ENCODE measurements at places on chromosomes 2 and 18.

- DNase-seq, result no peak
Observed at GRCh38 chr2:26487192-26487591, 9.3 kb upstream of the OTOF start.

- DNase-seq, result no peak
Observed at GRCh38 chr2:142599504-142599903, 278.0 kb upstream of the KYNU start.

DNA sequence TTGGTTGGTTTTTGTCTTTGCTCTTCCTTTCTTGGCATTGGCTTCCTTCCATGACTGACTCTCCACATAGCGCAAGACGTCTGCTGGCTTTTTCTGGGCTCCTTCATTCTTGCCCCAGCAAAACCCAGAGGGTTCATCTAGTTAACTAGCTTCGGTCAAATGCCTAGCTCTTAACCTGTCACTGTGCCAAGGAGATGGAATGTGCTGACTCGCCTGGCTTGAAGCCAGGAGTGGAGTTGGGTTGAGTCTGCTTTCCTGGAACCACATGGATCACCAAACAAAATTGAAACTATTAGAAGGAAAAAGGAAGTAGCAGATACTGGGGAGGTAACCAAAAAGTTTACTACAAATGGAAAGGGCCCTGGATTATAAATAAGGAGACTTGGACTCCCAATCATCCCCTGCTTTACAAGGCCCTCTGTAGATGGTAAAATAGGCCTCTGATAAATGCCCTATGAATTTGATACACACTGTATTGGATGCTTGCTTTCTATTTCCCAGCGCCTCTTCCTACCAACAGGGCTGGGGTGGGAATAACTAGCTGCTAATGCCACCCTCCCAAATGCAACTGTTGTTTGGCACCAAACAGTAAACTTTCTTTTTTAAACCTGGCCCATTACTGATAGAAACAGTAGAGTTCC, 11.3 kb downstream of the MALT1 start:
- no peak for DNase-seq

GRCh38 chr18:10230072-10230471, 224.4 kb upstream of the APCDD1 start:
- DNase-seq, result no peak

- no peak for DNase-seq
Observed at GRCh38 chr2:102422910-102423309, at the start of gene IL18RAP. Gene IL18RAP, plus strand, starts transcription at chr2:102423160. Its CDS starts 118 bp downstream, at chr2:102423278.

GRCh38 chr2:113888641-113889470, 1.0 kb upstream of the ACTR3 start:
- no peak for DNase-seq

DNA sequence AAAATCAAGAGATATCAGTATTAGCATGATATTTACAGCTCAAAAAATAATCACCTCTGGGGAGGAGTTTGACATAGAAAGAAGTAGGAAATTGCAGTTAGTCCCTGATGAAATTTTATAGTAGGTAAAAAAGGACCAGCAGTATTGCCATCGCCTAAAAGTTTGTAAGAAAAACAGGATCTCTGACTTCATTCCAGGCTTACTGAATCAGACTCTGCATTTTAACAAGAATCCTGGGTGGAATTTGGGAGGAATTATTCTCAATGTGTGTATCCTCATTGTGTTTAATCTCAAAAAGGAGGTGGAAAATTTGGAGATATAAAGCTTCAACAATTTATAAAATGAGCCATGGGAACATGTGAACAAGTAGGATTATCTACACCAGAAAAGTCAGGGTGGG, 31.2 kb upstream of the STAT1 start:
- no peak for DNase-seq

DNA sequence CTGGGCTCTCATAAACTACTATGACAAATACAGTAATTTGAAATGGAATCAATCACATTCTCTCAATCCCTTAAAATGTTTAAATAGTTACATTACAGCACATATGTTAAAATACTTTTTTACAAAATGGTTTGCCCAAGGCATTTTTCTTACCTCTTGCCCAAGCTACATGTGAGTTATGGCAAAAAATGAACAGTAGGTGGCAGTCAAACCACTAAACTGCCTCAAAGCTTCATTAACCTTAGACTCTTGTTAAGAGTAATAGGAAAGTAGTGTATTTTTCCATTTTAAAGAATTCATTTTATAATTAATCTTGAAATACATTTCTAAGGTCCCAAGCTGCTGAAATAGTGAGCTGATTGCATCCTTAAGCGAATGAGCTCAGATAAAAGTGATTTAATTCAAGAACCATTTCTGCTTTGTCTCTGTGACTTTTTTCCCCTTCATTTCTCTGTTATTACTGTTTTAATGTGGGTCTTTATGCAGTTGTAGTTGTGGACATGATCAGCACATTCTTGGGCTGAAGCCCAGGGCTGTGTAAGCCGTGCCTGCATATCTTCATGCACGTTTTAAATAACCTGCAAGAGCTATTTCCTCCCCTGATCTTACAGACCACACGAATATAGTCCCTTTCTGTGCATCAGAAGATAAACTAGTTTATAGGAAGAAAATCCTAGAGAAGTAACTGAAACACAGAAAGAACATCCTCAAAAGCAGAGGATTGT, 311.8 kb downstream of the LNPK start:
- peak; percentile 58 for DNase-seq

GRCh38 chr18:10482985-10483949, 28.8 kb downstream of the APCDD1 start:
- no peak for DNase-seq

GRCh38 chr2:69588403-69588802, 55.1 kb downstream of the AAK1 start:
- no peak for DNase-seq

DNA sequence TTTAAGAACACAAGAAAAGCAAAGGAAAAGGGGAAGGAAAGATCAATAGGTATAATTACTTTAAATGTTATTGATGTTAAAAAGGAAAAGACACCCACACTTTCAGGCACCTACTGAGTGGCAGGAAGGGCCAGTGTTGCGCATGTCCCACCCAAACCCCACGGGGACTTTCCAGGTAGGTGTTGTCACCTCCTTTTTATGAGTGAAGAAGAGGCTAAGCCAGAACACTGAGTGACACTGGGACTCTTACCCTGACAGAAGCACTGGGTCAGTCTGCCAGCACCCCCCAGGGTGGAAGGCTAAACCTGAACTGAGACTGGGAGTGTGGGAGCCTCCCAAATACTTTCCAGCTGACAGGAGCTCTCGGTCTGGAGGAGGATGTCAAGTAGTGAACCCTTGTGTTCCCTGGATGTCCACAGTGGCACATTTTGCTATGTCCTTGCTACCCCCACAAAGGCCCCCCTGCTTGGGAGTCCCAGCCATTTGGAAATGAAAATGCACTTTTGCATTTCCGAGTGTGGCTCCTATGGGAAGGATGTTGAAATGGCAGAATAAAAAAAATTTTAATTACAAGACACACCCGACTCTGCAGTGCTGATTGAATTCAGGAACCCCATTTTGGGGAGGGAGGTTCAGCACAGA, 90.9 kb upstream of the SMAD2 start:
- no peak for DNase-seq

DNA sequence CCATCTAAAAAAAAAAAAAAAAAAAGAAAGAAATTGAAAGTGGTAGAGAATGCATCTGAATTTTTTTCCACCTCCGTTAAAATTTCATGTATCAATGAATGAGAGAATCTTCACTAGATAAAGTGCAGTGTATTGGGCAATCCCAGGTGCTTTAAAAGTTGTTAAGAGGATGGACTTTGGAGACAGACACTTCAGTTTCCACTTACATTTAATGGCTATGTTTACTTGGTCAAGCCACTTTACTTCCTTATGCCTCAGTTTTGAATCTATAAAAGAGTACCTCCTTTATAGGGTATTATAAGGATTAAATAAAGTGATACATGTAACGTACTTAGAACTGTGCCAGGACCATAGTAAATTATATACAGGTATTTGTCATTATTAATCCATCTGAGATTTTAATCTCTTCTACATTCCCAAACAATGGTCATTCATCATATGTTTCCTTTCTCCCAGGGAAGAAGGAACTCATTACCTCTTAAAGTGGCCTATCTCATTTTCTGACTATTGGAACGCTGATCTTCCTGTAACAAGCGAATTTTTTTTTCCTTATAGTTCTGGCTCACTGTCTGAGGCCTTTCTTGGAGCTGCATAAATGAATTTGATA, 29.1 kb upstream of the TANK start:
- no peak for DNase-seq

DNA sequence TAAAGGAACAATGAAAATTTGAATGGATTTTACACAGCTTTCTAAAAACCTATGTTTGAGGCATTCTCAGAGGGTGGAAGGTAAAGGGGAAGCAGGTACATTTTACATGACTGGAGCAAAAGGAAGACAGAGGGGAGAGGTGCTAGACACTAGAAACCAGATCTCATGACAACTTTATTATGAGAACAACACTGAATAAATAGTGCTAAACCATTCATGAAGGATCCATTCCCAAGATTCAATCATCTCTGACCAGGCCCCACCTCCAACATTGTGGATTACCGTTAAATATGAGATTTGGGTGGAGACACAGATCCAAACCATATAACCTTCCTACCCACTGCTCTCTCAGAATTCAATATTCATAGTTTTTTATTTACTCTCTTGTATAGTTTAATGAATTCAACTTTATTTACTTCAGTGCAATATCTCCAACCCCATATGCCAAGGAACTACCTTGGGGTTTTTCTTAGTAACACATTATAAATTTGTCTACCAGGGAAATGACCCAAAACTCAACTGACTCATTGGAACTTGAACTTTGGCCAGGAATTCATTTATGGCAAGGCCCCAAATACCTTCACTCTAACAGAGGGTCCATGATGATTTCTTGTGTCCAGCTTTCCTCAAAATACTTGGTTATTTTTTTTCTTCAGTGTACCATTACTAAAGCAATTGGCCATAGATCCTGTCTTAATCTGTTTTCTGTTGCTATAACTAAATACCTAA, 317.8 kb downstream of the GULP1 start:
- no peak for DNase-seq

GRCh38 chr2:222739939-222740338, 68.5 kb downstream of the MOGAT1 start:
- no peak for DNase-seq

- no peak for DNase-seq
Observed at GRCh38 chr18:37902344-37902743, 336.7 kb upstream of the CELF4 start.

DNA sequence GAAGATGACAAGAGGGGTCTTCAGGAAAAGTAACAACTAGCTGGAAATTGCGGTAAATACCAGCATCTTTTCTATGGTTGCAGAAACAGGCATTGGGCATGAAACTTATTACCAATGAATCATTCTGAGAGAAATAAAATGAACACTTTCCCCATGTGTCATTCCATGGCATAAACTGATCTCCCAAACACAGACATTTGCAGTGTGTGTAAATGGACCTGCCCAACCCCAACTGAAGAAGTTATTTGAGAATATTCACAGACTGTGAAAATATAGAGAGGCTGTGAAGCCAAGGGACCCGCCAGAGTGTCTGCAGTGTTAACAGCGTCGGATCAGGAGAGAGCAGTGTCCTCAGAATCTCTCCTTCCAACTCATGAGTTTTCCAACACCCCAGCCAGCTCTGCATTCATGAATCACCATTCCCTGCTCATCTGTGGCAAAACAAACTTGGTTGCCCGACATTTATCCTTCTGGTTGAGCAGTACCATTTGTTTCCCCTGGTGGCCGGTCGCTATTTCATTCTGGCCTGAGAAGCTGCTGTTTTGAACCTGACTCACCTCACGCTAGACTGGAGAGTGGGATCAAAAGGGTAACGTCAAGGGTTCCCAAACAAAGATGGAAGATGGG, 238.4 kb downstream of the PID1 start:
- DNase-seq, result no peak

DNA sequence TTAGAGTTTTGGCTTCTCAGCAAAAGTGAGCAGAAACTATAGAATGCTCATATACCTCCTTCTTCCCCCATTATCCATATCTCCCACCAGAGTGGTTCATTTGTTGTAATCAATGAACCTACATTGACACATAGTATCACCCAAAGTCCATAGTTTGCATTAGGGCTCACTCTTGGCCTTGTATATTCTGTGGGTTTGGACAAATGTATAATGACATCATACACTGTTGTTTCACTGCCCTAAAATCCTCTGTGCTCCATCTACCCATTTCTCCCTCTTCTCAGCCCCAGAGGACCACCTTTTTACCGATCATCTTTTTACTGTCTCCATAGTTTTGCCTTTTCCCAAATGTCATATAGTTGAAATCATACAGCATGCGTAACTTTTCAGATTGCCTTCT, 24.1 kb downstream of the ZFP36L2 start:
- no peak for DNase-seq

- DNase-seq, result no peak
Observed at GRCh38 chr18:78906066-78906465, 73.6 kb upstream of the SALL3 start.

- DNase-seq, result no peak
Observed at GRCh38 chr2:218881744-218882460, 1.2 kb downstream of the WNT10A start.

DNA sequence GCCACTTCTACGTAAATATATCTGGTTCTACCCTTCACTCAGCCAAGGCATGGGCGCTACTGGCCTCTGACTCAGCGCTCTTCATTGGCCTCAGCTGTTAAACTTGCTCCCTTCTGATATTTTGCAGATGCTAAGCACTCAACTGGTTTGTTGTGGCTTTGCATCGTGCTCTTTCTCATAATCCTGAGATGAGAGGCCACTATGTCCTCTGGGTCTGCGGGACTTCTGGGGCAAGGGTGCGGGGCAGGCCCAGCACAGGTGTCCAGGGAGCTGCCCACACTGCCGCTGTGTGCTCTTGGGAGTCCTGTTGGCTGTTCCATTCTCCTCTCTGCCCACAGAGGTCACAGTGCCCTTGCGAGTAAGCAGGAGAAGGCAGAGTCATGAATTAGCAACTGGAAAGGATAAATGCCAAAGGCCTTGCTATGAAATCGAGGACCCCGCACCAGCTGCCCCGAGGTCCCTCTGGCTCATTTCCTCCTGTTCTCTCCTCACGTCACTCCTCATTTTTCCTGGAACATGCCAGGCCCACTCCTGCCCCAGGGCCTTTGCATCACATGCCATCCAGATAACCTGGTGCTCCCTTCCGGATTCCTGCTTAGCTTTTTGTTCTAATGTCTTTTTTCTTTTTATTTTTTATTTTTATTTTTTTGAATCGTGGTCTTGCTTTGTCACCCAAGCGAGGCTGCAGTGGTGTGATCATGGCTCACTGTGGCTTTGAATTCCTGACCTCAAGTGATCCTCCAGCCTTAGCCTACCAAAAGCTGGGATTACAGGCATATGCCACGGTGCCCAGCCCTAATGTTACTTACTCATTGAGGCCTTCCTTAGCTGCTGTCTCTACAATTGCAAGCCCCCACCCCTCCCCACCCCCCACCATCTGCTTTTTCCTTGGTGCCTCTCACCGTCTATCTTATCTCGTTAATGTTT, 34.9 kb upstream of the MAT2A start:
- DNase-seq, result no peak
